Dorsolateral prefrontal cortex (tissue), 122 donors: ENCODE measurements at places on chromosomes 13 and 19. TPM values are rescaled to one million over a fixed set of nuclear protein-coding genes. Genes with fewer than 3 reads are reported as not detected.

The WDR87 gene
- total RNA-seq, result not detected

The MEF2B gene
- 1.1 TPM for total RNA-seq

The TNFAIP8L1 gene
- total RNA-seq, result 20.4 TPM

The LILRB3 gene
- 7.6 TPM for total RNA-seq

The OXGR1 gene
- 1.5 TPM for total RNA-seq

The CACNG6 gene
- total RNA-seq, result 0.81 TPM

The EMC10 gene
- total RNA-seq, result 85.6 TPM

The EDDM13 gene
- total RNA-seq, result not detected

The ZNF418 gene
- total RNA-seq, result 34.1 TPM

The TIMM44 gene
- 45.5 TPM for total RNA-seq

The LSR gene
- 4.2 TPM for total RNA-seq

The PODNL1 gene
- 1.4 TPM for total RNA-seq

The TINCR gene
- 4.9 TPM for total RNA-seq

The DENND1C gene
- total RNA-seq, result 2.0 TPM

The POU2F2 gene
- 8.1 TPM for total RNA-seq

The ZNF554 gene
- 14.1 TPM for total RNA-seq

The ZNF723 gene
- not detected for total RNA-seq

The CNN1 gene
- total RNA-seq, result 6.1 TPM

The LYL1 gene
- 4.9 TPM for total RNA-seq

The CYP2A6 gene
- 1.2 TPM for total RNA-seq

The ZNF681 gene
- total RNA-seq, result 5.3 TPM

The GPR108 gene
- total RNA-seq, result 47.7 TPM

The LRRC8E gene
- total RNA-seq, result 0.18 TPM

The SLC5A5 gene
- total RNA-seq, result not detected

The KLK8 gene
- total RNA-seq, result not detected

The PKN1 gene
- total RNA-seq, result 93.2 TPM

The MEDAG gene
- total RNA-seq, result 1.4 TPM

The GNA15 gene
- total RNA-seq, result 6.1 TPM

The FFAR1 gene
- 0.37 TPM for total RNA-seq

The LILRA6 gene
- not detected for total RNA-seq

The RNF113B gene
- not detected for total RNA-seq

The LAIR2 gene
- total RNA-seq, result not detected

The FXYD3 gene
- total RNA-seq, result 5.0 TPM

The PTH2 gene
- not detected for total RNA-seq

The ARHGAP33 gene
- 55.4 TPM for total RNA-seq

The DLEU7 gene
- total RNA-seq, result 7.8 TPM

The KLK3 gene
- not detected for total RNA-seq

The PSG5 gene
- not detected for total RNA-seq

The SLC25A41 gene
- total RNA-seq, result 4.9 TPM

The KCNN4 gene
- total RNA-seq, result 3.2 TPM

The MAST1 gene
- total RNA-seq, result 97.0 TPM

The FBXO27 gene
- 38.0 TPM for total RNA-seq

The NLRP7 gene
- not detected for total RNA-seq

The ADGRE1 gene
- total RNA-seq, result 0.36 TPM

The PDX1 gene
- not detected for total RNA-seq

The RFPL4A gene
- not detected for total RNA-seq

The MBNL2 gene
- total RNA-seq, result 156 TPM

The NLRP4 gene
- total RNA-seq, result not detected

The SHISA2 gene
- total RNA-seq, result 1.3 TPM

The MYO16 gene
- total RNA-seq, result 8.2 TPM

The IRGQ gene
- 57.1 TPM for total RNA-seq

The EGLN2 gene
- 114 TPM for total RNA-seq

The ZNF837 gene
- 0.83 TPM for total RNA-seq

The SIGLEC10 gene
- total RNA-seq, result 4.1 TPM

The COX7A1 gene
- 144 TPM for total RNA-seq

The GPC6 gene
- total RNA-seq, result 1.7 TPM

The SMAD9 gene
- 24.7 TPM for total RNA-seq

The CHERP gene
- 53.8 TPM for total RNA-seq
